Mesothelial cell of epicardium (in vitro differentiated cells): ENCODE measurements at places on chromosomes 4 and X.

- no peak for DNase-seq
Measured at GRCh38 chr4:7232061-7232650, 39.8 kb downstream of the SORCS2 start.

- no peak for DNase-seq
Measured at GRCh38 chr4:25834411-25835107, 28.2 kb downstream of the SEL1L3 start.

DNA sequence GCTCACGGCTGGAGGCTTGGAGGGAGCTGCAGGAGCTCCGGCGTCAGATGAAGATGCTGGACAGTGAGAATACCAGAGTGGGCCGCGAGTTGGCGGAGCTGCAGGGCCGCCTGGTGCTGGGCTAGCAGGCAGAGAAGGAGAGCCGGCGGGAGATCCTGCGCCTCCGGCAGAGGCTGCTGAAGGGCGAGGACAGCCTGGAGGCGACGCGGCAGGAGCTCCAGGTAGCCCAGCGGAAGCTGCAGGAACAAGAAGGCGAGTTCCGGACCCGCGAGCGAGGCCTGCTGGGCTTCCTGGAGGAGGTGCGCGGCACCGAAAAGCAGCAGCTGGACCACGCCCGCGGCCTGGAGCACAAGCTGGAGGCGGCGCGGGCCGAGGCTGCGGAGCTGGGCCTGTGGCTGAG, 14.7 kb downstream of the SMIM10L2A start:
- no peak for DNase-seq

- DNase-seq = no peak
Measured at GRCh38 chr4:2415881-2416563, 2.4 kb downstream of the ZFYVE28 start.

- no peak for DNase-seq
Measured at GRCh38 chr4:53844133-53844532, 220.3 kb downstream of the CHIC2 start.

DNA sequence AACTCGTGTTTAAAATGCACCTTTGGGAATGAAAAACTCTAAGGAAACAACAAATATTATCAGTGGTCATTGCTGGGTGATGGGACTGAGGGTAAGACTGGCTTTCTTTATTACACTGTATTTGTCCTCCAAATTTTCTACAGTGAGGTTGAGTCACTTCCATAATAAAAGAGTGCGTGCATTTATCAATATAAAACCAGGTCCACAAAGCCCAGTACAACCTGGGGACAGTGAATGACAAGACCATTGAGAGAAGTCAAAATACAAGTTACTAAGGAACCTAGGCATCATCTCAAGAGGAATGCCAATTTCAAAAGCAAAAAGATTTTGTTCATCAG, 76.4 kb downstream of the MAGED4 start:
- DNase-seq = no peak

DNA sequence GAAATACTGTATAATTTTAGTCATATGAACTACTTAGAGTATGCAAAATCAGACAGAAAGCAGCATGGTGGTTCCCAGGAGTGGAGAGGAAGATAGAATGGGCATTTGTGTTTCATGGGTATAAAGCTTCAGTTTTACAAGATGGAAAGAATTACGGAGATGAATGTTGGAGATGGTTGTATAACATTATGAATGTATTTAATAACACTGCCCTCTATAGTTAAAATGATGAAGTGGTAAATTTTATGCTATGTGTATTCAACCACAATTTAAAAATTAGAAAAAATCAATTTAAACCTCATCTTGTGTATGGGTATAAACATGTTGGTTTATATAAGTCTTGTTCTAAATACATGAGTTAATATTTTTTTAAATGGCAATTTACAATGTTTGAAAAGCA, 521.1 kb downstream of the FSTL5 start:
- no peak for DNase-seq

DNA sequence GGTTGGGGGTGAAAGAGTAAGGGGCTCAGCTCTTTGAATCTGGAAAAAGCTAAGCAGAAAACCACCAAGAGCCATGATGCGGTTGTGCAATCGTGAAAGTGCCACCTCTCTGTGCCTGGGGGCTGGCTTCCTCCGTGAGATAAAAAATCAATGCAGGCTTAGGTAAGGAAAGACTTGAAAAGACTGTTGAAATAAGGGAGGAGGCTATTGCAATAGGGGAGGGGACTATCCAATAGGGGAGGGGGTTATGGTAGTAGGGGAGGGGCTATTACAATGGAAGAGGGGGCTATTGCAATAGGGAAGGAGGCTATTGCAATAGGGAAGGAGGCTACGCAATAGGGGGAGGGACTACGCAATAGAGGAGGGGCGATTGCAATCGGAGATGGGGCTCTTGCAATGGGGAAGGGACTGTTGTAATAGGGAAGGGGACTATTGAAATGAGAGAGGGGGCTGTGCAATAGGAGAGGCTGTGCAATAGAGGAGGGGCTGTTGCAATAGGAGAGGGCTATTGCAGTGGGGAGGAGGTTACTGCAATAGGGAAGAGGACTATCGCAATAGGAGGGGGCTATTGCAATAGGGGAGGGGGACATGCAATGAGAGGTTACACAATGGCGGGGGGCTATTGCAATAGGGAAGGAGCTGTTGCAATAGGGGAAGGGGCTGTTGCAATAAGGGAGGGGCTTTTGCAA, 162.3 kb upstream of the PSAPL1 start:
- no peak for DNase-seq

DNA sequence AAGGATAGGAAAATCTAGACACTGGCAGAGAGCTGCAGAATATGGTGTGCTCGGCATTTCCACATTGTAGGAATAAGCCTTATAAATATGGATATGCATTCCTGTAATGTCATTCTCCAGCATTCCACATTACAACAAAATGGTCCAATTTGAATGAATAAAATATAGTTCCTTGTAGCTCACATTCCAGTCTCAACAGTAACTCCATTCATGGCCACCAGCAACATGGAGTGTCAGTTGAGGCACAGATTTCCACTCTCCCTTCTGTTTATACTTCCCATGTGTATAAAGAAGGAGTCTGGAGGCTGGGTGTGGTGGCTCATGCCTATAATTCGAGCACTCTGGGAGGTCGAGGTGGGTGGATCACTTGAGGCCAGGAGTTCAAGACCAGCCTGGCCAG, 84.5 kb downstream of the AASDH start:
- DNase-seq = no peak

DNA sequence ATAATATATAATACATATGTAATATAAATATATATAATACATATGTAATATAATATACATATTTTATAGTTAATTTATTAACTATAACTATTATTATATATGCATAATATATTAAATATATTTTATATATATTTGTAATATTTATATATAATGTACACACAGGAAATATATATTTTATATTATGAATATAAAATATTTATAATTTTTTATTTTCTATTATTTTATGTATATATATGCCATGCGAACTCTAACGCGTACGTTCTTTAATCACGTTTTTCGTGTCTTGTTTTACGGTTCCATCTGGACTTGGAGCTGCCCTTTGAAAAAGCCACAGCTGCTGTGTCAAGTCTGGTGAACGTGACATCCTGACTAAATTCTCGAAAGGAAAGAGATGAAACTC, 332.1 kb downstream of the ASMT start:
- DNase-seq = no peak

GRCh38 chr4:165294907-165295306, 32.6 kb upstream of the MSMO1 start:
- DNase-seq = no peak

DNA sequence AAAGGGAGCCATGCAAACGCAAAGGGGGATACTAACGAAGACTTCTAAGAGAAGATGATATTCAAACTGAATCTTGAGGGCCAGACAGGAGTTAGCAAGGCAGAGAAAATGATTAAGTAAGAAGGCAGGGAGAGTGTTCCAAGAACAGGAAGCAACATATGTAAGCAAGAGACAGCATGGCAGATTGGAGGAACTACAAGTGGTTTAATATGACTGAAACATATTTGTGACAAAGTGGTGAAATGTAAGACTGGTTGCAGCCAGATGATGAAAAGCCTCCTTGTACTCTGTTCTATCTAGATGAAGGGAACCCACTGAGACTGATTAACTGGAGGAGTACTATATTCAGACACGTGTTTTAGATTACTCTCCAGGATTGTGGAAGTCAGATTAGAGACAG, 116.6 kb upstream of the DIAPH2 start:
- DNase-seq = no peak

DNA sequence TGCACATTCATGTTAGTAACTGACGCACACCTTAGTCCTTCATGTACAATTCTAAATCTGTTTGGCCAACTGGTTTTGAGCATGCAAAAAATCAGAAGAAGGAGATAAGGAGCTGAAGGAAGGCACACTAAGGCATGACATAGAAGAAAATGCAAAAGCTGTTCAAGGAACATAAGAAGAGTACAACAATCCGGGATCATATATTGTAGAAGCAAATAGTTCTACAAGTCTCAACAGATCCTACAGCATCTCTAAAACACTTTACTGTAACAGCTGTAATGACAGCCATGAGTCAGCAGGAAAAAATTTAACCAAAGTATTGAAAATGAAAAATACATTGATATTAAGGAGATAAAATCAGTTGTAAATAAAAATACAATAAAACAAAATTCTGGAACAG, 57.7 kb downstream of the KLHL13 start:
- DNase-seq = no peak

- no peak for DNase-seq
Measured at GRCh38 chr4:38231626-38232025, 271.4 kb downstream of the PTTG2 start.

- no peak for DNase-seq
Measured at GRCh38 chr4:86928400-86929255, 6.2 kb upstream of the AFF1 start.

- DNase-seq = no peak
Measured at GRCh38 chr4:110640576-110640975, 17.7 kb upstream of the PITX2 start.

DNA sequence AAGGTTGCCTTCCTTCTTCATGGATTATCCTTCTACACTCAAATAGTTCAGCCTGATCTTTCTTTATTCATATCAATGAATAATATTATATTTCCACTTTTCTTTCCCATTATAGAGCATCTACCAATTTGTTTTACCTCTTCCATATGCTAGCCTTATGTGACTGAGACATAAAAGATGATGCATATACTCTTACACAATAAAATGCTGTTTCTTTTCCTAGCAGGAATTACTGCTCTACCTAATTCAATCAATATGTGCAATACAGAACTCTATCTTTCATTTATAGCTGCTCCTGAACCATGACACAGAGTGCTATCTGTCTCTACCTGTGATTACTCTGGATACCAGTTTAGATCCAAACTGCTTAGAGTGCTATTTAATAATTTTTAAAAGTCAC, 2334.0 kb downstream of the PCDH7 start:
- no peak for DNase-seq

GRCh38 chr4:189355590-189355989, 585.1 kb upstream of the FRG1 start:
- no peak for DNase-seq

DNA sequence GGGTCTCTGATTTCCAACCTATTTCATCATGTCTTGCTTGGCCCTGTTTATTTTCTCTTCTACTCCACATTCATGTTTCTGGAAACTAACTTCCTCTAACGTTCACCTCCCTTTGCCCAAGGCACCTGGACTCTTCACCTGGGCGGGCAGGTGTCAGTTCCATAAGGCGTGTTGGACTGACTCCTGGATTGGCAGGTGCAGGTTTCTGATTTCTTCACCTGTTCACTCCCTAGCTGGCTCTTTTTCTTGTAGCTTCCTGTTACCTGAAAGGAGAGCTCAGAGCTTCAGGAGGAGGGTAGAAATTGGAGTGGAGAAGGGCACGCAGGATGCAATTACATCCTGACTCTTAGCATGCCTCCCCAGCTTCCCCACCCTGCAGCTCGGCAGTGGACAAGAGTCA, 350.8 kb upstream of the KLF3 start:
- DNase-seq = no peak

DNA sequence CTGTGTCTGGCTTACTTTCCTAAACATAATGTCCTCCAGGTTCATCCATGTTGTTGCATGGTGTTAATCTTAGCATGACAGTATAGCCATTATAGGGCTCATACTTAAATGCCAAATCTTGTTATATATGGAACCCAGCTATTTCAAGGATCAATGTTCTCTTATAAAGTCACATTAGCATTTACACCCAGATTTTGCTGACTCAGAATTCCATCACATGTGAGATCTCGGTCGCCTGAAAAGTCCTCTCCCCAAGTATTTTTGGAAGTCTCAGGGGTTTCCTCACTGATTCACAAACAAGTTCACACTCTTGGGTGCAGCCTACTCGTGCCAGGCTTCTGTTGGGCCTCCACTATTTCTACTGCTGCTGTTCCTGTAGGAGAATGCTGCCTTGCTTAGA, 19.9 kb upstream of the C4orf51 start:
- no peak for DNase-seq

DNA sequence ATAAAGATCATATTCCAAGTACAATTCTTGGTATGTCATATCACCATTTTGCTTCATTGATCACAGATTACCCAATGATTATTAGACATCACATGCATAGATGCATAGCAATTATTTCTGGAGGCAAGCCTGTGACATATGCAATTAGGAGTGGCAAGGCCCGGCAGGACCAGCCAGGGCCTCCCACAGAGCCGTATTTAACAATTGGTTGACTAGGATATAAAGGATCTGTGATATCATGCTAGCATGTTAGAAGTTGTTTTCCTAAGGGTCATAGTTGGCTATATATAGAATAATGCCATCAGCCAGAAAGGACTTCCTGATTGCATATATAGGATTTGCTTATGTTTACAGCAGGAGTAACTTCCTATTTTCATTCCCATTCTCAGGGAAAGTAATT, 103.5 kb upstream of the OTUD4 start:
- DNase-seq = no peak

- DNase-seq = no peak
Measured at GRCh38 chr4:63393544-63393943, 1015.7 kb downstream of the TECRL start.

DNA sequence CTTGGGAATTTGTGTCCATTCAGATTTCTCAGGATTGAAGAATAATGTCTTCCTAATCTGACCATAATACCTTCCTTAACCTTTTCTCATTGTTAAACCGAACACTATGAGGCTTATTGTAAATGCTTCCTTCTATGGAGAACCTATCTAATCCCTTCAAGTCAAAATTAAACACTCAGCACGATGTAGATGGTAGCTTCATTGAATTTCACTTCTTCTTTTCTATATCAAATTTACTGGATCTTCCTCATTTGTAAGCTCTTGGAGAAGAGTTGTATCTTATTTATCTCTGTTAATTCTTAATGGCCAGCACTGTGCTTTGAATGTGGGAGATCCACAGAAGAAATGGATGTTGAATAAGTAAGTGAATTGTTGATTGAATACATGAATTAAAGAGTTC, 109.0 kb upstream of the RAPGEF2 start:
- no peak for DNase-seq
